ENCODE measurements at places on chromosomes 11 and 22. TPM values are rescaled to one million over a fixed set of nuclear protein-coding genes. Genes with fewer than 3 reads are reported as not detected.
A peak's percentile ranks its signal among the peaks of the same experiment; 100 is the strongest.

DNA sequence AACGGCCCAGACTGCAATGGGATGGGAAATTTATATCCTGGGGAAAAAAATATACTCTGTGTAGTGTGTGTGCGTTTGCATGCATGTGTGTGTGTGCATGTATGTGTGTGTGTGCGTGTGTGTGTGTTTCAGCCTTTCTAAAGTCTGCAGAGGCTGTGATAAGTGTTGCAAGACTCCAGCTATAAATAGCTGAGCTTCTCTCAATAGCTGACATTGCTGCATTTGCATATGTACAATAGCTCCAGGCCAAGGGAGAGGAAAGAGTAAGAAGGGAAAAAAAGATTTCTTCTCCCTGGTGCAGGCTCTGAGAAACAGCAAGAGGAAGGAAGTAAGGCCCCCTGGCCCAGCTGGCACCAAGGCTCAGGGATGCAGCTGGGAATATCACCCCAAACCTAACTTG, 483.0 kb downstream of the MN1 start:
- DNase-seq = peak; percentile 27

- no peak for DNase-seq
These were observed 143.1 kb upstream of the DDI1 start for GRCh38 chr11:103893371-103893770.

- no peak for DNase-seq
These were observed 7.4 kb downstream of the BMAL1 start for GRCh38 chr11:13284776-13285588.

GRCh38 chr11:14125529-14125928, 163.0 kb downstream of the SPON1 start:
- no peak for DNase-seq

DNA sequence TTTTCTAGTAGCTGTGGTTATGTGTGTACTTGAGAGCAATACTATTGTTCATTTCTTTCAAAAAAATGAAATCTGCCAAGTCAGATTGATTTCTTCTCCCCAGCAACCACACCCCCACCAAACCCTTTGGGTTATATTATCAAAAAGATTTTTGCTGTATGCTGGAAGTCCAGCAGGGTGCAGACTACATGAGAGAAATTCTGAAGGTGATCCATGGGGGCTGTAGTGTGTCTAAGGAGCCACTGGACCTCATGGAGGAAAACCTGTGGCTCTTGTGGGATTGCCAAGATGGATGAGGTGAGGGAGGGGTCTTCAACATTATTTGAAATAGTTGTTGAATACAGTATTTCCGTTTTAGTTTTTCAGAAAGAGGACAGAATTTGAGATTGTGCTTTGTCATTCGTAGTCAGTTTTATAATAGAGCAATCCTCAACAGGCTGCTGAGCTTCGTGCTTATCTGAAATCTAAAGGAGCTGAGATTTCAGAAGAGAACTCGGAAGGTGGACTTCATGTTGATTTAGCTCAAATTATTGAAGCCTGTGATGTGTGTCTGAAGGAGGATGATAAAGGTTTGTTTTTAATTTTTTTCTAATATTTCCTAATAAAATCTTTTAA, 3.1 kb downstream of the EIF3M start:
- DNase-seq = peak; percentile 27

- no peak for DNase-seq
These were observed 916 bp downstream of the GNG3 start for GRCh38 chr11:62708392-62708791.

The PLET1 gene
- total RNA-seq = not detected

DNA sequence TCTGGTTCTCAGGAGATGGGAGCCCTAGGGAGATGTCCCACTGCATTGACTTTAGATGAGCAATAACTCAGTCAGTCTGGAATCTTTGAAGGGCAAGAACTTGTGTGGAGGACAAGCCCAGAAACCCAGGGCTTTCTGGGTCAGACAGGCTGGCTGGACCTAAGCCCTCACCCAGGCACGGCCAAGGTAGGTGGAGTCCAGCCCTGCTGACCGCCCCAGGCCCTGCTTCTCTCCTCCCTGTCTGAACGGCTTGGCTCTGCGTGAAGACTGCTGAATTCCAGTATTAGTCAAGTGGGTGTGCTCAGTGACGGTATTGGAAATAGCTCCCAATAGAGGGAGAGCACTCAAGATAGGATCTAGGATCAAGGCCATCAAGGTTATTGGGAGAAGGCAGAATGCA, 6.1 kb downstream of the CXCR5 start:
- no peak for DNase-seq

- DNase-seq = no peak
These were observed 30.4 kb upstream of the SHANK2 start for GRCh38 chr11:71282581-71283351.

- no peak for DNase-seq
These were observed 28.5 kb upstream of the C11orf96 start for GRCh38 chr11:43913829-43914380.

DNA sequence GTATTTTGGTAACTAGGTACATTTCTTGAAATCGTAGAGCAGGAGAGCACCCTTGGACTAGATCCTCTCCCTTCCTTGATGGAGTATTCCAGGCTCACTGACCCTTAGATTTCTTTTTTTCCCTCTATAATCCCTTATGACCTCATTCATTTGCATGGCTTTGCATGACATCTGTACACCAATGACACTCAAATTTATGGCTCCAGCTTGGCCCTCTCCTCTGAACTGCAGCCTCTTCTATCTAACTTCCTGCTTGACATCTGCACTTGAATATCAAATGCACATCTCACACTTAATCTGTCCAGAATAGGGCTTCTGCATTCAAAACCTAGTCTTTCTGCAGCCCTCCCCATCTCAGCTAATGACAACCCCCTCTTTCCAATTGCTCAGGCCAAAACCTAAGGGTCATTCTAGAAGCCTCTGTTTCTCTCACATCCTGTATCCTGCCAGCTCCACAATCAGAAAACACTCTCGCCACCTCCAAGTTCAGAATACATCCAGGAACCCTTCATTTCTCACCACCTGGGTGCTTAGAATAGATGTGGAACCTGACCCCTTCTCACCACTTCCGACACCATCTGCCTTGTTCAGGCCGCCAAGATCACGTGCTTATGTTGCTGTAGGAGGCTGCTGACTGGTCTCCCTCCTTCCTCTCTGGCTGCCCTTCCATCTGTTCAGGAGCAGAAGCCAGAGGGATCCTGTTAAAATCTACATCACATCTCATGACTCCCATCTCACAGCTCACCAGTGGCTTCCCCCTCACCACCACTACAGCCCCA, 138.9 kb upstream of the MTNR1B start:
- no peak for DNase-seq

GRCh38 chr22:50626314-50626849, 1.6 kb downstream of the ARSA start:
- DNase-seq = no peak

DNA sequence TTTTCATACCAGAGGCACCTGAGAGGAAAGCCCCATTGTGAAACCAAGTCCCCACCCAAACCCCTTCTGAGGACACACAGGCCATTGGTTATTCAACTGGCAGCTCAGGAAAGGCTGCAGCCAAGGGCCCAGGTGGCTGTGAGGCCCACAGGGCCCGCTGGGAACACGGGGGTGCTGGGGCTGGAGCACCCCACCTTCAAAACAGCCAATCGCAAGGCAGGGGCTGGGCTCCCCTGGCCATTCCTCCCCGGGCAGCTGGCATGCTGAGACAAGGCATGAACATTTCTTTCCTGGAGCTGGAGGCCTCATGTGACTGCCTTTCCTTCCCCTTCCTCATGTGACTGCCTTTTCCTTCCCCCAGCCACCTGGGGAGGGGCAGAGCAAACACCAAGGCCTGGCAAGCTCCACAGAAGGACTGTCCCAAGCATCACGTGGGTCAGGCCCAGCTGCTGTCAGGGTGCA, 76.9 kb downstream of the PIWIL3 start:
- DNase-seq = no peak

GRCh38 chr11:32079553-32079952, 11.3 kb upstream of the RCN1 start:
- DNase-seq = no peak

The ADM2 gene
- 12.8 TPM for total RNA-seq

Data from GM23338 (cell line).